KBM-7 (cell line): ENCODE measurements at places on chromosomes 3 and 15.

DNA sequence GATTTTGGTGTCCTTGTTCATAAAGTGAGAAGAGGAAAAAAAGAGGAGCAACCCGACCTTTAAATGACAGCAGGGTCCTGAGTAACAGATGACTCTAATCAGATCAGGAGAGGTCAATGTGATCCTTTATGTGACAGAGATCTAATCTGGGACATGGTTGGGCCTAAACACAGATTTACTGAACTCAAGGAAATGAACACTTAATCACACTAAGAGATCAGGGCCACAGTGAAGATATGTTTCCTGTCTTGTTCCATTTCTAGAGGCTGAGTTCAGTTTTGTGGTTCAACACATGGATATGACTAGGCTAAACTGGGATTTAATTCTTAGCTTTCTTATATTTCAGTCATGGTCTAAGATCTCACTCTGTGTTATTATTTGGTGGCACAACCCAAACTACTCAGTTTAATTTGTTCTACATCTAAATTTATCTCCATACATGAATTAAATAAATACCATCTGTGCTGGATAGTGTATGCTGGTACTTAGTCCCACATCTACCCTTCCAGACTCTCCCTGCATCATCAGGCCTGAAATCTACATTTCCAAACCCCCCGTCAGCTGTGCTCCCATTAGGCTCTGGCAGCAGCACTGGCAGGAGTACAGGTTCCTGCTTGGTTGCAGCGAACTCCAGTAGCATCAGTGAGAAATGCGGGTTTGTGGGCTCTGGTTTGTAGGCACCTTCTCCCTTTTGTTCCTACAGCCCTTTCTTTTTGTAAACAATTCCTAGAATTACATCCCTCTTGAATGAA is 22.6 kb downstream of the SFMBT1 start:
- DNase-seq: peak; percentile 51

DNA sequence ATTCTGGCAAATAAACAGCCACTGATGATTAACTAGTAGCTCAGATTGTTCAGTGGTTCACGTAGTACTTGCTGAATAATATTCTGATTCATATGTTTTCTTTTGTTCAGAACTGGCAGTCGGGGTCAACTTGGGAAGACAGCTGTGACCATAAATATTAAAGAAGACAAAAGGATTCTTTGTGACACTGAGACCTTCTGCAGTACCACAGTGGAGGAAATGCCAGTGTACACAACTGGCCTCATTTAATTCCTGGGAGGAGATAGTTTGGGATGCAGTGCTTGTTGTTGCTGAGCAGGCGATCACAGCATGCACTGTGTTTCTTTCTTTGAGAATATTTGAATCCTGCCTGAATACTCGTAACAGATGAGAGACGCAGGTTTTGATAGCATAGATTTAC is 26.7 kb upstream of the MCF2L2 start:
- DNase-seq: no peak

DNA sequence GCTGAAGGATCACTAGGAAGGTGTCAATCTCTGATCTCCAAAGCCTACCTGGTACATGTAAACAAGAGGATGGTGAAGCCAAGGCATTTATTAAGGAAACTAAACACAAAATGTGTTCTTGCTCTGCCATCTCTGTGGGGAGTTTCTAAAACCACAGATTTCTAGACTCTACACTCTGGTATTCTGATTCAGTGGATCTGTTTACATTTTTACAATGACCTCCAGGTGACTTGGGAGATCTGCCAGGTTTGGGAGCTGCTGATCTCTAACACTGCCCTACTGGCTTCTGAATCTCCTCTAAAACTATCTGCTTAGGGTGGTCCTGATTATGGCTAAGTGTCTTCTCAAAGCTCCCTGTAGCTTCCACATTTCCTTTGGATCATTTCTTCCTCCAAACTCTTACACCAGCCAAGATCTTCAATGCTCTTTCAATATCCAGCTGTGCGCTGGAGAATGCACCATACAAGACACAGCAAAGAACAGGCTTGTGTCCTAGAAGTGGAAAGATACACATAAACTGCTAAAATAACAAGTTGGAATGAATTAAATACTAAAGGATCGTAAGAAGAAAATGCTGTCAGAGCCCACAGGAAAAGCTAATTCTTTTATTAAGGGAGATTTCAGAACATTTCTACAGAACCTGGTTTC is 72.7 kb downstream of the GREM1 start:
- DNase-seq: no peak

DNA sequence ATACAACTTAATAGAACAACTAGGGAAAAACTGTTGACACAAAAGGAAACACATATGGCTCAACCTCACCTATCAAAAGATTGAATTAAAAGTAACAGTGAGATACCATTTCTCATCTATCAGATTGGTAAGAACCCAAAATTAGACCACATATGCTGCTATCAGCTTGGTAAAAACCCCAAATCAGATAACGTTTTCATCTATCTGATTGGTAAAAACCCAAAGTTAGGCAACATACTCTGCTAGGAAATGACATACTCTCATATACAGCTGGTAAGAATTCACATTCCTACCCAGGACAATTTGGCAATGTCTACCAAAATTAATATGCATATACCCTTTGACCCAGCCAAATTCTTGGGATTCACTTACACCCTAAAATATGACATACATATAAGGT is 26.3 kb downstream of the NRG4 start:
- no peak for DNase-seq

GRCh38 chr3:47156396-47156795 is 7.5 kb downstream of the SETD2 start:
- no peak for DNase-seq

DNA sequence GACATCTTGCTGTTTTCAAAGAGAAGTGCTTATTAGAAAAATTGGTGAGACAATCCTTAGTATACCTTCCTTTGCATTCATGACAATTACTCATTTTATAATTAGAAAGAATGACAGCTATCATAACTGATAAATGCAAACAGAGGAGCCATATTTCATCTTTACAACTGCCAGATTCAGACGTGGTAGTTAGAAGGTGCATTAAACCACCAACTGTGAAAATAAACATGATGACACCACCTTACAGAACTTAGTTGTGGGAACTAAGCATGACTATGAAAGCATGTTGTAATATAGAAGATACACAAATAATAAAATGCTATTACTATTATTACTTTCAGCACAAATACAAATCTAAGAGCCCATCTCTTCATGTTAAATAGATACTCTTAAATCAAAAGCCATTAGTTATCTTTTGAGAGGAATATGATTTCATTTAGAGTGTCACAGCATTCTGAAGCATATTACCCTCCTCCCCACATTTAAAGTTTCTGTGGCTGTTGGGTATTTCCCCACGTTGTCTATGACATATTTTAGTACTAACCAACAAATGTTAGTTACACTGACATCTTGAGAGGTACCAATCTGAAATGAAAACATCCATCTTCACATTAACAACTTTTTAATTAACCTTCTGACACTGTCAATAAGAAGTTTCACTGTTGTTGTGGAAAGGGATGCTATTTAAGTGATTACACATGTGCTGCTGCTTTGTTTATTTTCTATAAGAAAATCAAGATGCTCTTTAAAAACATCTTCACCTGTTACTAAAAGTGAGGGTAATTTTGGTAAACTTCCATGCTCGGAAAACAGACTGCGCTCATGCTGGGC is 163.8 kb downstream of the LSAMP start:
- no peak for DNase-seq

GRCh38 chr3:58287354-58287753 is 18.7 kb upstream of the RPP14 start:
- no peak for DNase-seq

DNA sequence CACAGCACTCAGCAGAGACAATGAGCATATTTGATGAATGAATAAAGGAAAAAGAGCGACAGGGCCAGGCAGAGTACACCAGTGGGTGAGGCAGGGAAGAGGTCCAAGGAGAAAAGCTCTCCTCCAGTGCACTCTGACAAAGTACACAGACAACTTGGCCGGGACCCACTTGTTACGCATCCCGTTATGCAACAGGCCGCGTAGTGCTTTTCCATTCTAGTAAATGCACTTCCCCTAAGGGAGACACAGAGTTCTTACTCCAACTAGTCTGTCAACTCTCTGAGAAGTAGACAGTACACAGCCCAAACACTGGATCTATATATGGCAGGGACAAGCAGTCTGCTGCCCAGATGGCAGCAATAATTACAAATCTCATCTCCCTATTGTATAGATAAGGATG is 18.5 kb downstream of the LARP6 start:
- no peak for DNase-seq

DNA sequence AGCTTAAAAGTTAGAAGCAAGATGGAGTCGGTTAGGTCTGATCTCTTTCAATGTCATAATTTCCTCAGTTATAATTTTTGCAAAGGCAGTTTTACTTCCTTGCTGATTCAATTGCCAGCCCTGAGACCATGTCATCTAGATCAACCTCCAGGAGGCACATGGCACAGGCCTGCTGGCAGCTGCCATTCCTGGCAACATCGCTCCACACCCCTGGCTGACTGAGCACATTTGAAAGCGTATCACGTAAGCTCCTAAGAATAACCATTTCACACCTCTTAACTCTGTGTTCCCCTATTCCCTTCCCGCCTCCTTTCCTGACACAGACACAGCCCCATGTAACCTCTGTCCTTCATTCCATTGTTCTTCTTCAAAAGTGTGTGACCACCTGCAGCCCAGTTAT is 313.9 kb upstream of the CTNNB1 start:
- DNase-seq: no peak

DNA sequence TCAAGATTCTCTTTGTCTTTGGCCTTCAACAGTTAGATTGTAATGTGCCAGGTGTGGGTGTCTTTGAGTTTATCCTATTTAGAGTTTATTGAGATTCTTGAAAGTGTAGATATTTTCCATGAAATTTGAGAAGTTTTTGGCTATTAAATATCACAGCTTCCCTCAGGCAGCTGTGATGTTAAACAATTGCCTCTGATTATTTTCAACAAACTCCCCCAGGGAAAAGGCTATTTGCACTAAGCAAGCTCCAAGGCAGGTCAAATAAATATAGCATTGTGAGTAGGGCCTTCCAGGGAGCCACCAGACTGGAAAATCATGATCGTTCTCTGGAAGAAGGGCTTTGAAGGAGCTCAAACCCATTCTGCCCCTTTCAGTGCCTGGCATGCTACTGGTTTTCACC is 107.0 kb downstream of the EEFSEC start:
- no peak for DNase-seq

DNA sequence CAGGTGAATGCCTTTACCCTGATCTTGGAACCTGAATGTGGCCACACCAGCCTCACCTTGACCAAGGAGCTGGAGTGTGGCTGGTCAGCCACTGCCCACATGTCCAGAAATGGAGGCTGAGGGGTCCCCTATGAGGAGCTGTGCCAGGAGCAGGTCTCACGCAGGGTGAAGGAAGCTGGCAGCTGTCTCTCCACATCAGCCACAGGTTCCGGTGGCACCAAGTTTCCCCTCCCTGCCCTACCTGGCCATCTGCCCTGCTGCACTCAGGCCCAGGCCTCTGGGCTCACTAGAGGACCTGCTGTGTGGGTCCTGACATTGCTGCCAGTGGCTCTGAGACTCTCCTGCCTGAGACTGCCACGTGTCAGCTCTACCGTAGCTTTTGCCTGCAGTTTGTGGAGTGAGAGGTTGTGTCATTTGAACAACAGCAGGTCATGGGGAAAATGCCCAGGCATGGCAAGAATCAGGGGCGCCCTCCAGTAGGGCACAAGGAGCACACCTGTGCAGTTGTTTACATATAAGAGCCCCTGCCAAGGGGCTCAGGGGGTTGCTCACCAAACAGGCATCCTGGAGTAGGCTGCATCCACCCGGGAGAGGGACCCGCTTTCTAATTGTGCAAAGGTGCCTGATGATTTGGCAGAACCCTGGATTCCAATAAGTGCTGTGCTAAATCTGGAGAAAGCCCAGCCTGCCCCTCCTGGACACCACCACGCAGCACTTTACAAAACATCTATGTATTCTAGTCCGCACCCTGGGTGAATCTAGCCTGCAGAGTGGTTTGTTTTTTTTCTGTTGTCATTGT is 258.5 kb upstream of the TLE3 start:
- DNase-seq: no peak

GRCh38 chr3:5270666-5271371 is 83.3 kb downstream of the EDEM1 start:
- no peak for DNase-seq

- no peak for DNase-seq
These were observed 29.0 kb downstream of the SKIL start for GRCh38 chr3:170386468-170386867.

DNA sequence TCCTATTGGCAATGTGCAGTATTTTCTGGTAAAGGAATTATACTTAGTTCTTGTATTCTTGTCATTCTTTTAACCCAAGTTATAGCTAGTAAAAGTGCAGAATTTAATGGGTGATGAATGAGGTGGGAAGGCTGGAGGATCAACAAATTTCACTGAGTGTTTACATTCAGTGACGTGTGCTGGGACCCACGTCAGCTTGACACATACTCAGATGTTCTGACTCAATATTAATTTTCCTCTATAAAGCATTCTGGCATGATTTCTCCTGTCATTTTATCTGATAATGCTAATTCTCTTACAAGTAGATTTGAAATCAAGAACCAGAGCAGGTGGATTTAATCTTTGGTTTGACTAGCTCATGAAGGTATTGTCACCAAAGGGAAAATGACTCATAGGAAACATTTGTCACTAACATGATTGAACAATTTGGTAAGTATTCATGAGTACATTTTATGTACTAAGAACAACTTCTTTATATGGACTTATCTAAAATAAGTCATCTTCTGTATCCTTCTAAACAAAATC is 71.0 kb upstream of the SYNPR start:
- no peak for DNase-seq

DNA sequence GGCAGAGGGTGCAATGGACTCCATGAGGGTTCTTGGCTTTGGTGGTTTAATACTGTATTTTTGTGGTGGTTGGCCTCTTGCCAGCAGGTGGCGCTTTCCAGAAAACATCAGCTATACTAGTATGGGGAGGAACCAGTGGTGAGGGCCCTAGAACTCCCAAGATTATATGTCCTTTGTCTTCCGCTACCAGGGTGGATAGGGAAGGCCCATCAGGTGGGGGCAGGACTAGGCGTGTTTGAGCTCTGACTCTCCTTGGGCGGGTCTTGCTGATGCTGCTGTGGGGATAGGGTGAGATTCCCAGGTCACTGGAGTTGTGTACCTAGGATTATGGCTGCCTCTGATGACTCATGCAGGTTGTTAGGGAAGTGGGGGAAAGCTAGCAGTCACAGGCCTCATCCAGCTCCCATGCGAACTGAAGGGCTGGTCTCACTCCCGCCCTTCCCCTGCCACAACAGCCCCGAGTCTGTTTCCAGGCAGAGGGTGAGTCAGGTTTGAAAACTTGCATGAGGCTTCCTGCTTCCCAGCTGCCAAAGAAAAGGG is 357.7 kb downstream of the OTOL1 start:
- peak; percentile 64 for DNase-seq

DNA sequence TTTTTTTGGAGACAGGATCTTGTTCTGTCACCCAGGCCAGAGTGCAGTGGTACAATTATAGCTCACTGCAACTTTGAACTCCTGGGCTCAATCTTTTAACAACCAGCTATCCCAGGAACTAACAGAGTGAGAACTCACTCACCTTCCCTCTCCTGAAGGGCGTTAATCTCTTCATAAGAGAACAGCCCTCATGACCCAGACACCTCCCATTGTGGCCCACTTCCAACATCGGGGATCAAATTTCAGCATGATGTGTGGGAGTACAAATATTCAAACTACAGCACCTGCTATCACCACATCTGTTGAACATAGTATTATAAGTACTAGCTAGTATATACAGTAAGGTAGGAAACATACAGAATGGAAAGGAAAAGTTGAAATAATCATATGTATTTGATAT is 132.5 kb downstream of the DOCK3 start:
- DNase-seq: peak; percentile 30
